GM04504 (cell line): ENCODE measurements at places on chromosomes 12 and 14.

DNA sequence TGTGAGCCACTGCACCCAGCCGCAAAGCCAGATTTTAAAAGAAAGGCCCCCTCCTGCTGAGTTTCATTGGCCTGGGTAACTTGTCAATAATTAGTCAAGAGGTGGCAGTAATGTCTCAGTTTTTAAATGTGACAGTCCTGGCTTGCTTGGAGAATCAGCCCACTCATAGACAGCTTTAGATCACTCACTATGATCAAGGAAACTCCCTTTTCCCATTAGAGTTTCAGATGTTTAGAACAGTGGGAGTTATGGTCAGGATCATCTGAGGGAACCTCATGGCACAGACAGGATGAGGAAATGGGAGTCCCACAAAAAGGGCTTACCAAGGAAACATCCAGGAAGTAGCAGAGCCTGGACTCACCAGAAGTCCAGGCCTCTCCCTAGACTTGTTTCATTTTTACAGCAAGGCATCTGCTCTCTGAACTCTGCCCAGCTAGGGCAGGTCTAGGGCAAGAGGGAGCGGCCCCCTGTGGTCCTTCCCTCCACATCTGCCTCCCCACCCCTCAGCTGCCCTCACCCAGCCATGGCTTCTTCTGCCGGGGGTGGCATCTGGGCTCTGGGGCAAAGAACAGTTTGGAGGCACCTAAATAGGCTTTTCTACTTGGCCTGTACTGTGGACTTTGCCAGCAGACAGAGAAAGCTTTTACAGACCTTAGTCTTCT lies 11.2 kb downstream of the BCL2L14 start:
- no peak for DNase-seq

- no peak for DNase-seq
Observed at GRCh38 chr14:99716091-99716849, 32.2 kb downstream of the CYP46A1 start.

DNA sequence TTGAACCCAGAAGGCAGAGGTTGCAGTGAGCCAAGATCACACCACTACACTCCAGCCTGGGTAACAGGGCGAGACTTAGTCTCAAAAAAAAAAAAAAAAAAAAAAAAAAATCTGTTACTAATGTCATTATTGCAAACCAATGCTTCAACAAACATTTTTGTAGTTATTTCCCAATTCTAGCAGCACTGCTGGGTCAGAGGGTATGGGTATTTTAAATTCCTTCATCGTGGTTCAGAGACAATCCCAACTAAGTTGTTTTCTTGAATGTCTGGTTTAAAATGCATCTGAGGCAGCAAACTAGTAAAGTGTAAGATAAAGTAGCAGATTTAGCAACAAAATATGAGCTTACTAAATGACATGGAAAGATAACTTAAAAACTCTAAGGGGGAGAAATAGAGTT lies 65.6 kb downstream of the FERMT2 start:
- DNase-seq: no peak

DNA sequence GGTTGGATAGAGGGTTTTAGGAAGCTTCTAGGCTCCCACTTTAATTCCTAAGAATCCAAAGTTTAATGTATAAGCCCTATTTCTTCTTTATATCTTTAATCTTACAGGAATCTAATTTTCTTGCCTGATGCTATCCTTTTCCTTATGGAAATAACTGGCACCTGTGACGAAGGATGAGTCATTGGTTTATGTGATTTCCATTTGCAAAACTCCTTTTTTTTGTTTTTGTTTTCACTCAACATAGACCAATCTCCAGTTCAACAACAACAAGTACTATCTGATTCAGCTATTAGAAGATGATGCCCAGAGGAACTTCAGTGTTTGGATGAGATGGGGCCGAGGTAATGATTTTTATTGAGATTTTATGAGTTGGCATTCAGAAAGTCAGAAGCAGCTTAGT lies 6.8 kb downstream of the PARP2 start:
- DNase-seq: no peak

GRCh38 chr12:29807129-29807528 lies 23.4 kb upstream of the TMTC1 start:
- no peak for DNase-seq

DNA sequence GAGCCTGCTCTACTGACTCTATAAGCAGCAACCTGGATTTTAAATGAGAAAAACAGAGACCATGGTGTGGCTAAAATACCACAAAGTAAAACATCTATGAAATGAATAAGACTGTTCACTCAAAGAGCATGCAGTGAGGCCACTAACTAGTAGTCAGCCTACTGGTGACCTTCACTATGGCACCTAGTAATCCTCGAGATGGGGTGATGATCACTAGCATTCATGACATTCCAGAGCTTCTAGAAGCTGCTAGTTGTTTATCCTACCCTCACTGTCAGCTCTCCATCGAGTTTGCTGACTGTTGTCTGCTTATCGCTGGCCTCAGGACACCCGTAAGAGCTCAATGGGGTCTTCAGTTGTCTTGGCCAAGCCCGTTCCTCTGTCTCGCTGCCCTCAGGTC lies 13.7 kb downstream of the SPTB start:
- no peak for DNase-seq

DNA sequence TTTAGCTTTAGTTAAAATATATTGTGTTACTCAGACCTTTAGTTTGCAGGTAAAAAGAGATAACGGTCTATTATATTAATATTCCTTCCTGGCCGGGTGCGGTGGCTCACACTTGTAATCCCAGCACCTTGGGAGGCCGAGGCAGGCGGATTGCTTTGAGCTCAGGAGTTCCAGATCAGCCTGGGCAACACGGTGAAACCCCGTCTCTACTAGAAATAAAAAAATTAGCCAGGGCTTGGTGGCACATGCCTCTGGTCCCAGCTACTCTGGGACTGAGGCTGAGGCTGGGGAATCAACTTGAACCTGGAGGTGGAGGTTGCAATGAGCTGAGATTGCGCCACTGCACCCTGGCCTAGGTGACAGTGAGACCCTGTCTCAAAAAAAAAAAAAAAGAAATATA lies 13.2 kb upstream of the EID3 start:
- DNase-seq: no peak

DNA sequence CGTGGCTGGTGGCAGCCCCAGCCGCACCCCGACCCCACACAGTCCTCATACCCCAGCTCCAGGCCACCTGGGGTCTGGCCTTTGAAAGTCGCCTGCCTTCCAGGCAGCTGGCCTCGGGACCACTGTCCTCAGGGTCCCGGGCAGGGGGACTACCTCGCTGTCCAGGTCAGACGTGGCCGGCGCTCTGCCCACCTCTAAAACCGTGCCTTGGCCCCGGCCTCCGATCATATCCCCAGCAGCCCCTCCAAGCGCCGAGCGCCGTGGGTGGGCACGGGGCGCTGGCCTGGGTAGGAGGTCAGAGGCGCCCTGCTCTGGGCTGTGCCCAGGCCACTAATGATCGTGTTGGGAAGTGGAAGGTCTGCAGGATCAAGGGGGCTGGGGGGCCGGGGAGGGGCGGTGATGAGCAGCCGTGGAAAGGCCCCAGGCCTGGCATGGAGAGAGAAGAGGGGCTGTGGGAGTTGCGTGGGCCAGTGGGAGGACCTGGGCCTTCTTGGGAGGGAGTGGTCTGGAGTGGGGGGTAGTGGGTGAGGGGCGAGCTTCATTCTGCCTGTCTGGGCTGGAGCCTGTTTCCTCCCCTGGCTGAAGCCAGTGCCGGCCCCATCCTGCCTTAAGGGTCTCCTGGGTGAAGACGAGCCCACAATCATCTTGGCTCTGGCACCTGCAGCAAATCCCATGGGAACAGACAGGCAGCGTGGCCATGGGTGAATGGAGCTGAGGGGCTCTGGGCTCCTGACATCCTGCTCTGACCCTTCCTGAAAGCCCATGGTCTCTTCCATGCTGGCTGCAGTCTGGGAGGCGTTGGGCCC lies 4.9 kb downstream of the TMEM121 start:
- no peak for DNase-seq

DNA sequence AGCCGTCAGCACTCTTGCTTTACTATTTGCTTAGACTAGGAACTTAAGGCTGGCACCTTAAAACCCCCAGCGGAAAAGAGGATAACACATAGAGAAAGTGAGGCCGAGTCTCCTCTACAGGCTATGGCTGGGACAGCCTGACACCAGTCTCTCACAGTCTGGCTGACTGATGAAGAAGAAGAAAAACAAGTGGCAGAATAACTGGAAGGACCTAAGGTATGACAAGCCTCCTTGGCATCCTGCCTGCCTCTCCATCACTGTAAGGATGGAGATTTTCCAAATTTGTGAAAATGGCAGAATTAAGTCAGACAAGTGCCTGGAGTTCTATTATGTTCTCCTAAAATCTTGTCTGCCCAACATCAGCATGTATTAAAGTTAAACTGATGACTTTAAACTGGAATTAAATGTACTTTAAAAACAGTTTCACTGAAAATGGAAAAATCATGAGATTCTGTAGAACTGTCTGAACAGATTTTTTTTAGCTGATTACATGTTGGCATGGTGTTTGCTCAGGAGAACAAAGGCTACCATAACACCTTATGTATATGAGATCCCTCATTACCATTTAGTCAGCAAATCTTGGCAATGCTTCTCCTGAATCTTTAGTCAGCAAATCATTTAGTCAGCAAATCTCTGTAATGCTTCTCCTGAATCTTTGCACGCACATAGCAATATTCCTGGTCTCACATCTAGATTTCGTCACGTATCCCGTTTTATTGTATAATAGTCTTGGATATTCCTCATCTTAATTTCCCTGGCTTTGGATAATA lies 140.3 kb upstream of the AEBP2 start:
- DNase-seq: no peak

DNA sequence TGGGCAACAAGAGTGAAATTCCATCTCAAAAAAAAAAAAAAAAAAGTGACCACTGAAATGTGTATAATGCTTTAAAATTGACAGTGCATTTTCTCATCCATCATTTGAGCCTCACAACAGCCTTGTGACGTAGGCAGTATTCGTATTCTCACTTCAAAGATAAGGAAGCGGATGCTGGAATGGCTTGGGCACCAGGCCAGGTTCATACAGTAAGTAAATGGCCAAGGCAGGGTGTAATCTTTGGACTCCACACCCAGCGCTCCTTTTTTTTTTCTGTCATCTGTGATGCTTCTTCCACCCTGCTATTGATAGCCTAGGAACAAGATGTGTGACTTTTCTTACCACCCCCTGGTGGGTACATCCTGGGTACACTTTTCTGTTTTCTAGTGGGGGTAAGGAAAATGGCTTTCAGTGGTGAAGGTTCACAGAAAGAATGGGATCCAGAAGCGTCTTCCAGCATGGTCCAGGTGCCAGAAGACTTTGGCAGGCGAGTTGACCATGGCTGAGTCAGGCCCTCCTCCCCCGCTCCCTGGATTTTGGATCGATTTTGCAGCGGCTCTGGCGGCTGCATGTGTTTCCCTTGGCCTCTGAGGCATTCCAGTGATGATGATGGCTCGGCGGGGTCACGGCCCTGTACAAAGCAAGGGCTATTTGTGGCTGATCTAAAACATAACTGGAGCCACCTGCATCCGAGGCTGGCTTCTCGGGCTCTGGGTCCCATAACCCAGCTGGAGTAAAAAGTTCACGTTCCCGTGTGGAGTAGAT lies 110.6 kb downstream of the CACNA1C start:
- DNase-seq: no peak

DNA sequence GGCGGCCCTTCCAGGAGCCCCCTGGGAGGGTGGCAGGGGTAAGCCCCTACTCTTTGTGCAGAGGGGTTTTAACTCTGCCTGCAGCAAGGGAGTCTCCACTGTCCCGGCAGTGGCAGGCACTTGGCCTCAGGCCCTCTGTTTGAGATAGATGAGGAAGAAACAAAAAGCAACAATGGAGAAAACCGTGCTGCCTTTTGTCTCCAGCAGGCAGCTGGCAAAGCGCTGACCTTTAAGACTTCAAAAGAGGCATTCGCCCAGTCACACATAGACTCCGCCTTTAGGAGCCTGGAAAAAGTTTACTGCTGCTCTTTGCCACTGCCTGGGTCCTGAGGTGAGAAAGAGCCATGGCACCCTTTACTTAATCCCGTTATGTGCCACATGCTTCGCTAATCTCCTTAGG lies 158.2 kb upstream of the NTF3 start:
- DNase-seq: no peak

GRCh38 chr12:132492951-132493350 lies 3.0 kb downstream of the FBRSL1 start:
- DNase-seq: no peak

DNA sequence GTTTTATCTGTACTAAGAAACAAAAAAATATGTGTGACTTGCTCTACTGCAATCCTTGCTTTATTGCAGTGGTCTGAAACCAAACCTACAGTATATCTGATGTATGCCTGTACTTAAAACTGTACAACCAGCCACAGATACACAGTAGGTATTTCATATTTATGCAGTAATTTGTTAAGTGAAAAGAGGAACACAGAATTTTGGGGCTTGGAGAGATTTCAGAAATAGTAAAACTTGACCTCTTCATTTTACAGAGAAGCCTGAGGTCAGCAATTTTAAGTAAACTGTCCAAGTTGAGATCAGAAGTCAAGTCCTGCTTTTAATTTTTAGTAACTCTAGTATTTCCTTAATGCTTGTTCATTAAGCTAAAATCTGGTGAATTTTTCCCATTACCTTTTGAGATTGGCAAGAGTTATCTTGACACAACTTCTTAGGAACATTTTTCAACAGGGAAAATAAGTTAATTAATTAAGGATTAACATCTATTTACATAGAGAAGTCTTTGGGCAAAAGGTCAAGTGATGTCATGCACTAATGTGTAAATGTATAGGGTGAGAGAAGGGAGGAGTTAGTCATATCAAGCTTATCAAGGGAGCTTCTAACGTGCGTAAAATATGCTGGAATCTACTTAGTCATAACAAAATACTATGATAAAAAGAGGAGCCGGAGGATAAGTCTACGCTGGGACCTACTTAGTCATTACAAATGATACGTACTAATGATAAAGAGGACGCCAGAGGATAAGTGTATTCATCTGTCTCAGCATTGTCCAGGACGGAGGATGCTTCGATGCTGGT lies 66.0 kb upstream of the GTF2A1 start:
- DNase-seq: no peak

DNA sequence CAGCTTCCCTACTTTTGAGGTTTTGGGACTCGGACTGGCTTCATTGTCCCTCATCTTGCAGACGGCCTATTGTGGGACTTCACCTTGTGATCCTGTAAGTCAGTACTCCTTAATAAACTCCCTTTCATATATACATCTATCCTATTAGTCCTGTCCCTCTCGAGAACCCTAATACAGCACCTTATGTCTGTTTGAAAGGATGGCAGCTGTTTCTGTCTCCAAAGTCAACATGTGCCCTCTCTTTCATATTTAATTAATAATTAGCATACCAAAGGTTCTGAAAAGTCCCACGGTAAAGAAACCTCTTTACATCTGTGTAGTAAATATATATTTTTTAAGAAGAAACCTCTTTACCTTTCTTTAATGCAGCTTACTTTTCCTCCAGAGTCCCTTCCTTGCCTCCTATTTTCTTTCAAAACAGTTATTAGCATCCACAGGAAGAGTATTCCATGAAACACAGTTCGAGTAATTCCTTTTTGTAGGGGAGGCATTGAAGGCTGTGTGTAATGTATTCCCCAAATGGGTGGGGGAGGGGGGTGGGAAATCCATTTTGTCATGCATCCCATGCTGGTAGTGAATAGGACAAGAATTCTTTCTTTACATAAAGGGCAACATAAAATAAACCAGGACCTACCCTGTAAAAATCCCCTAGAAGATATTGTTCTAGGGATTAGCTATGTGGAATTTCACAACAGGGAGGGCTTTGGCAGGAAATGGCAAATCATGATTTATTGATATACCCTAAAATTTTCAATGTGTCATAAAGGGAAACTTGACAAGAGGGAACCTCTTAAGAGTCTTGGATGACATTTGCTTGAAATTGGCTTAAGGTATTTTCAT lies 241.5 kb downstream of the SUDS3 start:
- no peak for DNase-seq
